ENCODE measurements at places on chromosomes 11 and 22.

DNA sequence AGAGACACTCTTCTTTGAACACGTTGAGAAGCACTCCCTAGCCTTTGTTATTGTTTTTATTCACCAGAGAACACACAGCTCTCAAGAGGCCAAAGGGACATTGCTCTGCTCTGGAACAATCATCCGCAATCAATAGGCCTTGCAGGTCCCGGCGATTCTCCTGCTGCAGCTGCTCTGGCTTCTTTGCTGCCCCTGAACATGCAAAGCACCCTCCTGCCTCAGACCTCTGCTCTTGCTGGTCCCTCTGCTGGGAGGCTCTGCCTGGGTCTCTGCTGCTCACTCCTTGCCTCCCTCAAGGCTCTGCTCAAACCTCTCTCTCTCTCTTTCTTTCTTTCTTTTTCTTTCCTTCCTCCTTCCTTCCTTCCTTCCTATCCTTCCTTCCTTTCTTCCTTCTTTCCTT, 232.7 kb downstream of the DSCAML1 start:
- H3K36me3 ChIP-seq: no peaks in the 10 kb centered on the region
- H3K4me3 ChIP-seq: no peak overlapping the region
- no peaks in the 10 kb centered on the region for H3K4me1 ChIP-seq
- H3K27ac ChIP-seq: no peak overlapping the region
- no peak for DNase-seq

GRCh38 chr22:36678477-36678876, 25.1 kb downstream of the CACNG2 start:
- DNase-seq: no peak
- H3K36me3 ChIP-seq: no peaks in the 10 kb centered on the region
- no peak overlapping the region for H3K27ac ChIP-seq
- H3K4me1 ChIP-seq: no peaks in the 10 kb centered on the region
- no peak overlapping the region for H3K4me3 ChIP-seq

DNA sequence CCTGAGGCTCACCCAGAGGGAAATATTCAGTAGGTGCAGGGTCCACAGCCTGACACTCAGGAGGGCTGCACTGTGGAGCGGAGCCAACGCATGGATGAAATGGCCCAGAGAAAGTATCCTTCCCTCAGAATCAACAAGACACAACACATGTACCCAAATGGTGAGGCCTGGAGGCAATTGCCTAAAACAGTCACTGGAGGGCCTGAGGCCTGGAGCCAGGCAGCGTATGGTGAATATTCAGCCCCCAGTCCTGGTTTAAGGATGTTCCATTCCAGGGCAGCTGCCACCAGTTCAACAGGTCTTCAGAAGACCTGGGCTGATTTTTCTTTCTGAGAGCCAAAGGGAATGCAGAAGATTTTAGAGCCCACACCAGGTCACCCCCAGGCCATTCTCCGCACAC, 264.8 kb downstream of the INSC start:
- no peaks in the 10 kb centered on the region for H3K36me3 ChIP-seq
- no peaks in the 10 kb centered on the region for H3K4me1 ChIP-seq
- no peak overlapping the region for H3K27ac ChIP-seq
- no peak overlapping the region for H3K4me3 ChIP-seq
- DNase-seq: no peak
- H3K27me3 ChIP-seq: no peaks in the 10 kb centered on the region

GRCh38 chr11:2380807-2381350, 3.8 kb downstream of the CD81 start:
- no peak overlapping the region for H3K27ac ChIP-seq
- no peaks in the 10 kb centered on the region for H3K27me3 ChIP-seq
- DNase-seq: no peak
- H3K36me3 ChIP-seq: no peaks in the 10 kb centered on the region
- no peak overlapping the region for H3K4me3 ChIP-seq
- H3K4me1 ChIP-seq: peaks cover 48% of the 10 kb centered on the region

GRCh38 chr11:13023423-13023822, 14.3 kb downstream of the RASSF10 start:
- peaks cover 32% of the 10 kb centered on the region for H3K27me3 ChIP-seq
- H3K36me3 ChIP-seq: no peaks in the 10 kb centered on the region
- H3K4me3 ChIP-seq: no peak overlapping the region

- H3K4me1 ChIP-seq: no peaks in the 10 kb centered on the region
- H3K36me3 ChIP-seq: no peaks in the 10 kb centered on the region
- no peak overlapping the region for H3K27ac ChIP-seq
These were observed 148.1 kb downstream of the DYNC2H1 start for GRCh38 chr11:103257360-103257759.

DNA sequence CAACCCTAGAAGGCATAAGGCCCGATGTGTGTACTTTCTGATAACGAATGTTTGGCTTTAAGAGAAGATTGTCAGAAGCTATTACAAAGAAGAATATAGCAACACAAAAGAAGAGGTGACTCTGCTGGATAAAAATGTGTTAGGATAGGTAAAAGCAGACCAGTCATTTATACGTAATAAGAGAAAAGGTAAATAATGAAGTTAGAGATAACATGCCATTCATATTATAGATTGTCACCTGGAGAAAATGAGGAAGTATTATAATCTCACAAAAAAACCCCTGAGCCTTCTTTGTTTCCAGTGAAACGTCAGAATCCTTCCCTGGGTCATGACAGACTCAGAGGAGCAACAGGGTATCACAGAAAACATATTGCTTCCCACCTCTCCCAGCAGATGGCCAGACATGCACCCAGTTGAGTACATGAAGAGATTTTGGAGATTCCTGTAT, 36.1 kb downstream of the PPFIA1 start:
- H3K4me3 ChIP-seq: no peak overlapping the region
- no peak for DNase-seq
- H3K27me3 ChIP-seq: no peaks in the 10 kb centered on the region
- no peaks in the 10 kb centered on the region for H3K36me3 ChIP-seq

- no peak for DNase-seq
- no peak overlapping the region for H3K4me3 ChIP-seq
- H3K36me3 ChIP-seq: no peaks in the 10 kb centered on the region
- H3K27ac ChIP-seq: no peak overlapping the region
- no peaks in the 10 kb centered on the region for H3K4me1 ChIP-seq
These were observed 55.7 kb downstream of the MYO18B start for GRCh38 chr22:25797498-25798290.

DNA sequence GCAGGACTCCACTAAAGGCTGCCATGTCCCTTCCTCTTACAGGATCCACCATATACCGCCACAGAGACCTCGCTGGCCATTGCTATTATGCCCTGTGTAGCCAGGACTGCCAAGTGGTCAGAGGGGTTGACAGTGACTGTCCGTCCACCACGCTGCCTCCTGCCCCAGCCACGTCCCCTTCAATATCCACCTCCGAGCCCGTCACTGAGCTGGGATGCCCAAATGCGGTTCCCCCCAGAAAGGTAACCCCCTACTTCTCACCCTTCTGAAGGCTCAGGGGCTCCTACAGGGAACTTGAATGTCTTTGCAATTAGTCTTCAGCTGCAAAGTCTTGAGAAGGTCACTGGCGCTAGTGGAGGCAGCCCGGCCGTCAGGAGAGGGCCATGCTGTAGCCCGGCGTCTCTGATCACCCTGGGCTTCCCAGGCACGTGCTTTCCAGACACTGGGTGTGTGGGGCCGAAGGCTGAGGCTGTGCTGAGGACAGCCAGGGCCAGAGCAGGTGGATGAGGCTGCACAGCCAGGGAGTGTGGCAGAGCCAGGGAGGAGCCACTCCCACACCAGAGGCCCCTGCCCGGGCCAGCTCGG, 30.0 kb upstream of the MUC5B start:
- no peaks in the 10 kb centered on the region for H3K36me3 ChIP-seq
- no peak overlapping the region for H3K4me3 ChIP-seq
- no peaks in the 10 kb centered on the region for H3K27me3 ChIP-seq
- H3K4me1 ChIP-seq: no peaks in the 10 kb centered on the region
- DNase-seq: no peak

GRCh38 chr11:36077886-36078685, 134.2 kb downstream of the LDLRAD3 start:
- H3K4me1 ChIP-seq: no peaks in the 10 kb centered on the region
- H3K27me3 ChIP-seq: no peaks in the 10 kb centered on the region
- H3K36me3 ChIP-seq: peaks cover 2% of the 10 kb centered on the region
- H3K4me3 ChIP-seq: no peak overlapping the region
- no peak for DNase-seq

DNA sequence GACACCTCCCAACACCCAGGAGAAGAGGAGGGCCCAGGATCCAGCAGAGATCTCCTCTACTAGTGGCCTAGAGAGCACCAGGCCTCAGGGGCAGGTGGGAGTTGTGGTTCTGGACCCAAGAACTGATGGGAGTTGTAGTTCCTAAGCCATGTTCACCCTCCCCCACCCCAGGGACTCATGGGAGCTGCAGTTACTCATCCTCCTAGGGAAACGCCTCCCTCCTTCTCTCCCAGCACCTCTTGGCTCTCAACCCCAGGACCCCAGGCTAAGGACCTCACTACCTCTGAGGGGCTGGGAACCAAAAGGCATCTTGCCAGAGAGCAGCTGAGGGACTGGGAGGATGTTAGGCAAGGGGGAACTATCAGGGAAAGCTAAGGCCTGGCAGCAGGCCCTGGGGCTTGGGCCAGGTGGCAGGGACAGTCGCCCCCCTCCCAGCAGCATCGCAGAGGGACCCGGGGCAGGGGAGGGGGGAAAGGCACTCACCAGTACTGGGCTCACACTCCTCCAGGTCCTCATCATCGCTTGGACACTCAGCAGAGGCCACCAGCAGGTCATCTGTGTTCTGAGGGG, 28.9 kb downstream of the SLC22A12 start:
- H3K4me3 ChIP-seq: no peak overlapping the region
- no peak overlapping the region for H3K27ac ChIP-seq
- no peaks in the 10 kb centered on the region for H3K4me1 ChIP-seq
- H3K36me3 ChIP-seq: no peaks in the 10 kb centered on the region

DNA sequence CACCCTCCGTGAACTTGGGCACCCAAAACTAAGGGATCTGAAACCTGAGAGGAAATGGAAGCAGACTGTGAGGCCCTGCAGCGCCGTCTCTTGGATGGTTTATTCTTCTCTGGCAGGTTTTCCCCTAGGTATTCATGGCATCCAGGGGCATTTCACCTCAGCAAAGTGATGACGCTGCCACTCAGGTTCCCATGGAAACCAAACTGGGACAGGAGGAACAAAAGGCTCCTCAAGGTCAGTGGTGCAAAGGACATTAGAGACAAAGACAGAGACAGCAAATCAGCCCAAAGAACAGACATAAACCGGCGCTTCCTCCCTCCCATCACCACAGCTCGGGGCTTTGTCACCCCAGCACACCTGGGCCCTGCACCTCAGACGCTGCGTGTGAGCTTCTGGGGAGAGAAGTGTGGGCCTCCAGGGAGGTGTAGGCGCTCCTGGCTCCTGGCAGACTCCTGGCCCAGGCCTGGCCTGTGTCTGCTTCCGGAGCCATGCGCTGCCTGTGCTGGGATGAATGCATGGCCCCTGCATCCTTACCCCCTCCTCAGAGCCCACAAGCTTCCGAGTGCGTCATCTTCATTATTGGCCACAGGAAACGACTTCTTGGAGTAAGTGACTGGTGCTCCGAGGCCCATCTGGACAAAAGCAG, 5.9 kb downstream of the TP53AIP1 start:
- H3K27ac ChIP-seq: no peak overlapping the region
- H3K36me3 ChIP-seq: no peaks in the 10 kb centered on the region
- no peaks in the 10 kb centered on the region for H3K27me3 ChIP-seq
- DNase-seq: no peak
- H3K4me1 ChIP-seq: no peaks in the 10 kb centered on the region

DNA sequence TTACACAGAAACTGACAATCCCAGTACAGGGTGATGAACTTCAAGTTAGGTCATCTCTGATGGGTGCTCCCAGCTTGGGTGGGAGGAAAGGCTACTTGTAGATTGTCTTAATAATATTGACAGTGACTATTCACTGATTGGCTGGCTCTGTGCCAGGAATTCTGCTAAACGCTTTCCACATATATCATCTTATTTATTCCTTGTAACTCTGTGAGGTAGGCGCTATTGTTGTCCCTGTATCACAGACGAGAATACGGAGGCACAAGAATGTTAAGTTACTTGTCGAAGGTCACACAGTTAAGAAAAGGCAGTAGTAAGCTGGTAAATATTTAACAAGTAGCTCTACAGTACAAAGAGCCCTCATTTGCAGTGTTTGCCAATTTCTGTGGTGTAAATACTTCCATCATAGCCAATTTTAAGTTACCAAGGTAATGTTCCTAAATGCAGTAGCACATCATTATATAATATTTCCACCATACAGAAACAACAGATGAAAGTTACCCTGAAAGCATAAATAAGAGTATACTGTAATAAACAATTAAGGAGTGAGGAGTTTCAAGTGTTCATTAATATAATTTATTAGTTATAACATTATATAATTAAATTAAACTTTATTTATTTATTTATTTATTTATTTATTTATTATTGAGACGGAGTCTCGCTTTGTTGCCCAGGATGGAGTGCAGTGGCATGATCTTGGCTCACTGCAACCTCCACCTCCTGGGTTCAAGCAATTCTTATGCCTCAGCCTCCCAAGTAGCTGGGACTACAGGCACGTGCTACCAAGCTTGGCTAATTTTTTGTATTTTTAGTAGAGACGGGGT, 11.5 kb upstream of the TIMP3 start:
- no peak for DNase-seq
- H3K4me3 ChIP-seq: no peak overlapping the region
- no peaks in the 10 kb centered on the region for H3K27me3 ChIP-seq
- no peaks in the 10 kb centered on the region for H3K36me3 ChIP-seq
